NCI-H69 (cell line): ENCODE measurements at places on chromosomes 16 and 17.

- DNase-seq: no peak
Observed at GRCh38 chr16:83802135-83802534, 5.6 kb upstream of the HSBP1 start.

- DNase-seq: no peak
Observed at GRCh38 chr16:30180741-30181140, 2.7 kb upstream of the CORO1A start.

DNA sequence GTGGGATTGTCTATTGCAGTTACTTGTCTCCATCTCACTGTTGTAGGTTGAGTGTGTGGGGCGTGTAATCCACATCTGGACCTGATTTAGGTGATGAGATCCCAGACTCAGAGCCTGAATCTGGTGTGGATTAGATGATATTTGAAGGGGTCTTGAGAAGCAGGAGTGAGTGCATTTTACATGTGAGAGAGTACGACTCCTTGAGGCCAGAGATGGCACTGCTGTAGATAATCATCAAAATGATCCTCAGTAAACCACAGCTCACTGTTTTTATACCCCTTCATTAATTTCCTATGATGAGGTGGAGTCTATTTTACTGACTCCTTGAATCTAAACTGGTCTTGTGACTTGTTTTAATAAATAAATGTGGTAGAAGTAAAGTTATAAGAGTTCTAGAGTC, 732.5 kb downstream of the KCNJ2 start:
- no peak for DNase-seq

DNA sequence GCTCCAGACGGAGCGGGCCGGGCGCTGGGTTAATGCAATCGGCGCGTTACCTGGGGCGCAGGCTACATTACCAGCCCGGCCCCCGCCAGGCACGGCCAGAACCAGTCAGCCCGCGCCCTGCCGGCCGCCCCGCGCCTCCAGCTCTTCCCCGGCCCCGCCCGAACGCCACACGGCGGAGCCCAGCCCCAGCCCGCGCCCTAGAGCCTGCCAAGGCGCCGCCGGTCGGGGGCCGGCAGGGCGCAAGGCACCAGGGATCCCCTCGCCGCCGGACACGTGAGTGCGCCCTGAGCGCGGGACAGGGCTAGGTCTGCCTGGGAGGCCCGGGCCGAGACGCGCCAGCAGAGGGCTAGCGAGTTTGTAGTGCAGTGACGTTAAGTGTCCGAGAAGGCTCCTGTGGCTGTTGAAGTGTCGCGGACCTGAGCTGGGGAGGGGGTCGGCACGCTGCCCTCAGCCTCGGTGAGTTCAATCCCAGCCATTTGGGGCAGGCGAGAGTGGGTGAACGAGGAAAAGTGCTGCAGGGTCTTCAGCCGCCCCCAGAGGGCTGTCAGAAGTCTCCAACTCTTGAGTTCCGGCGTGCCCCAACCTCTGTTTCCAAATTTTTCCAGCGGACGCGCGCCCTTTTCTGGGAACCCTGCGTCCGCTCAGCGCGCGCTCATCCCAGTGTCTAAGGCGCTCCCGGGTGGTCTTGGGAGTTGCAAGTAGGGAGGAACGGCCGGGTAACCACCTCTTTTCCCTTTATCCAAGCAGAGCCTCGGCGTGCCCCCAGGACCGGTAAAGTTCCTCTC, at the start of gene SLC6A2:
SLC6A2 (plus strand) TSS at position 92 of the 785 bp plus-strand sequence. CDS start 707 bp downstream, outside the sequence.
- peak; percentile 6 for DNase-seq

- DNase-seq: no peak
Observed at GRCh38 chr16:81121474-81121990, 25.3 kb upstream of the GCSH start.

- DNase-seq: no peak
Observed at GRCh38 chr17:39536468-39536867, 71.3 kb downstream of the NEUROD2 start.

GRCh38 chr17:3794557-3795389, 6.2 kb downstream of the ITGAE start:
- DNase-seq: no peak

- DNase-seq: peak; percentile 49
Observed at GRCh38 chr17:50130559-50131305, 772 bp upstream of the SAMD14 start.

DNA sequence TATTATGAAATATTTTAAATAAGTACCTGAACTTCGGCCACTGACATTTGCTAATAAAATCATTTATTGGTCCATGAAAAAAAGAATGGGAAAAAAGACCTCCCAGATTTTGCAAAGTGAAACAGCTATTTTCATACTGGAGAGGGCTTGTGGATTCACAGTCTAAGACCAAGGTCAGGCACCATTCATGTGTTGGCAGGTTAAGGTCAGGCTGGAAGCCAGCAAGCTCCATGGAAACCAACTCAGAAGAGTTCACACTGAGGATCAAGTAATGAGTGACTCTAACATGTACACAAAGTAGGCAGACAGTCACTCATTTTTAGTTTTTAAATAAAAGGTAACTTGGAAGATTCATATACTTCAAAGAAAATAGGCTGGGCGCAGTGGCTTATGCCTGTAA, 3.4 kb downstream of the DNAJA2 start:
- no peak for DNase-seq

DNA sequence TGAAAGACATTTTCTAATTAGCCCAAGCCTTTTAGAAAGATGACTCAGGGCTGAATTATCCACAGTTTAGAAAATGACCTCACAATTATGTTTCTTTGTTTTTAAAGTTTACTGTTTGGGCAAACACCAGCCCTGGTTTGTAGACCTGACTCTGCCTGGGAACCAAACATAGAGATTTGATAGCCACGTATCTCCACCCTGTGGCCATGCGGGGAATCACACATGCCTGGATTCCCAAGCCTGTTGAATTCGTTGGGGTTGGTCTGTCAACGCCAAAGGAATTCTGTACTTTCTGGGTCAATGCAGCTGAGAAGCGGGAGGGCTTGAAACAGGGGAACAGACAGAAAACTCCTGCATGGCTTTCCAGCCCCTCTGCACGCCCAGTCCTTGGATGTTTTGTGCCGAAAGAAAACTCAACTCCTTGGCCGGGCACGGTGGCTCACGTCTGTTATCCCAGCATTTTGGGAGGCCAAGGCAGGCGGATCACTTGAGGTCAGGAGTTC, 26.9 kb downstream of the CD300A start:
- DNase-seq: peak; percentile 77

GRCh38 chr16:85033171-85033570, 5.6 kb downstream of the KIAA0513 start:
- peak; percentile 93 for DNase-seq

- no peak for DNase-seq
Observed at GRCh38 chr16:7140899-7141298, 191.7 kb upstream of the RBFOX1 start.

DNA sequence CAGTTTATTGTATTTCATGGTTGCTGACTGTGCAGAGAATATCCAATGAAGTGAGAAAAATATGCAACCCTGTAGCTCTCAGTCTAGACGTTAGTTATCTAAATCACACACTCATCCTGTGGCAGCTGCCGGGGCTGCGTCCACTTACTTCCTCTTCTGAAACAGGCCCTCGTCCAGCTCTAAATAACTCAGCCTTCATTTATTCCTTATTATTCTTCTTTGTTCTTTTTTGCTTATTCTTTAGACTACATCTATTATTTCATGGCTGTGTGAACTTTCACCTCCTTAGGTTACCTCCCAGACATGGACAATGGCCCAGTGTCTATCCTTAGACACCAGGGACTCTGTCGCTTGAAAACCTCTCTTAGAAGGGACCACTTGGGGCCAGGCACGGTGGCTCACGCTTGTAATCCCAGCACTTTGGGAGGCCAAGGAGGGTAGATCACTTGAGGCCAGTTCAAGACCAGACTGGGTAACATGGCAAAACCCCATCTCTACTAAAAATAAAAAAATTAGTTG, 3.4 kb upstream of the THUMPD1 start:
- DNase-seq: no peak

DNA sequence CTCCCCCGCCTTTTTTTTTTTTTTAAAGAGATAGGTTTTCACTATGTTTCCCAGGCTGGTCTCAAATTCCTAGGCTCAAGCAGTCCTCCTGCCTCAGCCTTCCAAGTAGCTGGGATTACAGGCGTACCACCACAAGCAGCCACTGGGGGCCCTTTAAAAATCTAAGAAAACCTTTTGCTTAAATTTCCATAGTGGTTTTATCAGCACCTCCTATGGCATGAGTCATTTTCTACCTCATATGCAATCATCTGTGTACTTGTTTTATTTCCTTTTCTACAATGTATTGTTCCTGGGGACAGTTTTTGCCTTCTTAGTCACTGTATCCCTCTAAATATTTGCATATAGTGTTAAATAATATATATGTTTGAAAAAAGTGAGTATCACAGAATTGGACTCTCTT, 29.2 kb downstream of the GNA13 start:
- peak; percentile 29 for DNase-seq

GRCh38 chr17:77666881-77667395, 291.6 kb upstream of the TNRC6C start:
- DNase-seq: no peak

- DNase-seq: no peak
Observed at GRCh38 chr16:84049403-84050060, 6.9 kb upstream of the SLC38A8 start.

DNA sequence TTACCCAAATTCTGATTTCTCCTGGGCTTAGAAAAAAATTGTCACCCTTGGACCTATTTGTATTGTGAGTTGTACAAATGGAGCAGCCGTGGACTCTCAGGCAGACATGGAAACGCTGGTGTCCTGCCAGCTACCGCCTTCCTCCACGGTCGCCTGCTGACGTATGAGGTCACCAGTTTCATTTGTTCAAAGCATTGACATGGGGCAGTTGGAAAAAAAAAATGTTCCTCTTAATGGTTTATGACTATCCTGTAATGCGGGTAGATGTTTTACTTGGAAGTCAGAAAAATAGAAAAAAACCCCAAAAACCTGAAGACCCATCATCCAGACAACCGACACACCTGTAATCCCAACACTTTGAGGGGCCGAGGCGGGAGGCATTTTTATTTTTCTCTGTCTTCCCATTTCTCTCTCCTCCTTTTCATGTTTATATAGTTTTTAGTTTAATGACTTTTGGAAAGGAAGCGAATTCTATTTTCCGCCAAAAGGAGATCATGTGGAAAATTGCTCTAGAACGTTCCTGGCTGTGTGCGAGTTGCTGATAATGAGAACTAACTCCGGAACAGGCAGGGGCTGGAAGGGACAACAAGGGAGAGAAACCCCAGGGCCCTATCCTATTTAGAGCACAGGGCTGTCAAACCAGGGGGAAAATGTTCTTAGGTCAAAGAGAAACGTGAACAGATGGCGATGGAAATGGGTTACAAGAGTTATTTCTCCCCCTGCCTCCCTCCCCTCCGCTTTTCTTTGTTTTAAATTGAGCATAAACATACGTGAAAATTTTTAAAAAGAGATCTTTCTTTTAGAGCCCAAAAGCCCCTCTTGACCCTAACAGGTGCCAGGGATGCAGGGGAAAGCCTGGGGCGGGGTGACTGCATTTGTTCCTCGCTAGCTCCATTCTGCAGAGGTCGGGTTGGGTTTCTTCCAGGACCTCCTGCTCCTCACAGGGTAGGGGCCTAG, 13.7 kb downstream of the DNAH17 start:
- peak; percentile 41 for DNase-seq

DNA sequence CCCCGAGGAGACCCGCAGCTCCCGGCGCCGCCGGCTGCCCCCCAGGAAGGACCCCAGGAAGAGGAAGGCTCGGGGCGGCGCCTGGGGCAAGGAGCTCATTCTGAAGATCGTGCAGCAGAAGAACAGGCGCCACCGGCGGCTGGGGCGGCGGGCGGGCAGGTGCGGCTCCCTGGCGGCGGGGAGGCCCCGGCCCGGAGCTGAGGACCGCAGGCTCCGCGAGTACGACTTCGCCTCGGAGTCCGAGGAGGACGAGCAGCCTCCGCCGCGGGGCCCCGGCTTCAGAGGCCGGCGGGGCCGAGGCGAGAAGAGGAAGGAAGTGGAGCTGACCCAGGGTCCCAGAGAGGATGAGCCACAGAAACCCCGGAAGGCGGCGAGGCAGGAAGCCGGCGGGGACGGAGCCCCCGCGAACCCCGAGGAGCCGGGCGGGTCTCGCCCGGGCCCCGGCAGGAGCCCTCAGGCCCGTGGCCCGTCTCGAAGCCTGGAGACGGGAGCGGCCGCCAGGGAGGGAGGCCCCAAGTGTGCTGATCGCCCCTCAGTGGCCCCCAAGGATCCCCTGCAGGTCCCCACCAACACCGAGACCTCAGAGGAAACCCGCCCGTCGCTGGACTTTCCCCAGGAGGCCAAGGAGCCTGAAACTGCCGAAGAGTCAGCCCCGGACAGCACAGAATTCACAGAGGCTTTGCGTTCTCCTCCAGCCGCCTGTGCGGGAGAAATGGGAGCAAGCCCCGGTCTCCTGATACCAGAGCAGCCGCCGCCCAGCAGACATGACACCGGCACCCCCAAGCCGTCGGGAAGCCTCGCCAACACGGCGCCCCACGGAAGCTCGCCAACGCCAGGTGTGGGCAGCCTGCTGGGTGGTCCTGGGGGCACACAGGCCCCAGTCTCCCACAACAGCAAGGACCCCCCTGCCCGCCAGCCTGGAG, 22.3 kb upstream of the ZFPM1 start:
- DNase-seq: peak; percentile 13

- no peak for DNase-seq
Observed at GRCh38 chr16:72221630-72222024, 49.7 kb upstream of the PMFBP1 start.

DNA sequence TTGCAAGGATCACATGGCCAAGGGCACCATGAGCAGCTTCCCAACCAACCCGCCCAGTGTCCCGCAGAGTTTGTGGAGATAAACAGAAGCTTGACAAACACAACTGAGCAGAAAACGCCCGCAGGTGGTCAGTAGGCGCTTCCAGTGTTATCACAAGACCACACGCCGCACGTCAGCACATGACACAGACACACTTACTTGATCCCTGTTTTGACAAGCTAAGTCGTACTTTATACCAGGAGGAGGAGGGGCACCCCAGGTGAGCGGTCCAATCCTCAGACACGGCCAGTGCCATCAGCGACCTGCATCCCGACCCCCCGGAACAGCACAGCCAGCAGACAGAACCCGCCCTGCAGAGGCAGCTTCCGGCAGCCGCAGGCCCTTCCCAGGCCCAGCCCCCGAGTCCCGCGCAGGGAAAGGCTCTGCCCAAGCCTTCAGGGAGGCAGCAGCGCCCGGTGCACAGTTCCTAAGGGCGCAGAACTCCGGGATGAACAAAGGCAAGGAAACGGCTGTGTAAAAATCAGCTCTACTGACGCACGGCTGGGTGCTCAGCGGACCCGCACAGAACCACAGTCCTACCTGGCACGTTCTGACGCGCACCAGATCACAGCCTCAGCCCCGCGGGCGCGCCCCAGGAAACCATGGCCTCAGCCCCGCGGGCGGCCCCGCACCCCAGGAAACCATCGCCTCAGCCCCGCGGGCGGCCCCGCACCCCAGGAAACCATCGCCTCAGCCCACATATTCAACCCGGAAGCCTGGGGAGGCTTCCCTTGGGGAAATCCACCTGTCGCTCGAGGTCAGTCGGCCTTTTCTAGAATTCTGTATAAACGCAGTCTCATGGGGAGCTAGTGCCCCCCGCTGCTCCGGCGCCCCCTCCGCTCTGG, 27.8 kb downstream of the AXIN1 start:
- peak; percentile 82 for DNase-seq

DNA sequence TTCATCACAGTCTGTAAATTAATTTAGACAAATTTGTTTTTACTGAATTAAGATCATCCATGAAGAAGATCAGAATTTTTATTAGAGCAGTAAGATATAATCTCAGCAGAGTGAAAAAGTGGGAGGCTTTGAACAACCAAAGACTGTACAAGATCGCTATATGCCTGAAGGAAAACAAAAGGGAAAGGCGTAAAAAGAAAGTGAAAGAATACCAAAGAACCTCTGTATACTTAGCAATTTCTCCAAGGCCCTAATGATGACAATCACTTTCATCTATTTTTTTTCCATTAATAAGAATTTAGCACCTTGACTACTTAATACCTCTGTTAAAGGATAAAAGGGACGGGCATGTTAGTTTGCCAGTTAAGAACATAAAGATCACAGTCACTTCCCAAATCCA, 38.6 kb upstream of the ABCA10 start:
- no peak for DNase-seq
